ENCODE measurements at places on chromosomes 4 and X.

GRCh38 chr4:110953191-110953590 is 330.3 kb upstream of the PITX2 start:
- DNase-seq = no peak

DNA sequence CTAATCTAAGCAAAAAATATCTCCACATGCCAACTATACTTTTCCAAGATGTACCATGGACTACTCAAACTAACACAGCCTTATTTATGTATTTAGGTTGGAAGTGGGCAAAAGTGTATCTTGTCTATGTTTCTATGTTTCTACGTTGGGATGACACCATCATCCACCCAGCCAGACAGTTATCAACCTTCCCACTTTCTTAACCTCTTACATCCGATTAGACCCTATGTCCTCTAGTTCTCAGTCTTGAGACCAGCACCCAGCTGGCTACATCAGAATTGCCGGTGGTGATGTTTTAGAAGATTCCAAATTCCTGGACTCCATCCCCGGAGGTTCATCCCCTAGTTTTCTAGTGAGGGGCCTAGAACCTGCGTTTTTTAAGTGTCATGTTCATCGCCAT is 1.0 kb upstream of the AASDH start:
- DNase-seq = no peak

DNA sequence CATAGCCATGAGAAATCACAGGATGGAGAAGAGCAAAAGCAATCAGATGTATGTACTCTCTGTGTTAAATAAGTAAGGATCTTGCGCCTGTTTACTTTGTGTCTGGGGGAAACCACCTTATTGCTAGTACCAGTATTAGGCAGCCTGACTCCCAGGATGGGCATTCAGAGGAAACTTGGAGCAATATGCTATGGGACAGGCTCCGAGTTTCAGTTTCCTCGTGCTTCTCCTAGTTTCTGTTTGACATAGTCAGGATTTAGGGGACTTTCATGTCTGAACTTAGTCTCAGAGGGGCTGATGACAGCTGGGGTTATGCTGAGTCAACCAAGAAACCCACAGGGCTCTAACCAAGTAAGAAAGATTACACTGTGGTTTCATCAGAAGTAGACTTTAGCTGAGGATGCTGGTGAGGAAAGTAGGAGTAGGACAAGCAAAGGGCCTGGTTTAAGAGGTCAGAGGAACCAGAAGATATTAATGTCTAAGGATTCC is 13.5 kb downstream of the NSUN7 start:
- no peak for DNase-seq

GRCh38 chrX:111376897-111377578 is 35.0 kb downstream of the DCX start:
- DNase-seq = no peak

GRCh38 chr4:3368334-3368733 is 73.4 kb upstream of the HGFAC start:
- no peak for DNase-seq

DNA sequence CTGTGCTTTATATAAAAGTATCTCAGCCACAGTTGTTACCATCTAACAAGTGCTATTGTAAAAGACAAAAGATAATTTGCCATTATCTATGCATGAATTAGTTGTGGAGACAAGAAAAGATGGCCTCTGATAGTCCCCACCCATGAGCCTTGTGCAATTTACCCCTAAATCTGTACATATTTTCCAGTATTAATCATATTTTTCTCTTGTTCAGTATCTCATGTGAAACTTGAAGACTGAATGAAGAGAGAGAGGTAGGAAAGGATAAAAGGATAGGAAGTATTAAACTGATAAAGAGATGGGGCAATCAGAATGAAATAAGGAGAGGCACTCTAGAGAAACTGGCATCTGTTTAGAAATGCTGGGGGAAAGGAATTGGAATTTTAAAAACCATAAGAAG is 3.7 kb downstream of the MYOZ2 start:
- DNase-seq = no peak

DNA sequence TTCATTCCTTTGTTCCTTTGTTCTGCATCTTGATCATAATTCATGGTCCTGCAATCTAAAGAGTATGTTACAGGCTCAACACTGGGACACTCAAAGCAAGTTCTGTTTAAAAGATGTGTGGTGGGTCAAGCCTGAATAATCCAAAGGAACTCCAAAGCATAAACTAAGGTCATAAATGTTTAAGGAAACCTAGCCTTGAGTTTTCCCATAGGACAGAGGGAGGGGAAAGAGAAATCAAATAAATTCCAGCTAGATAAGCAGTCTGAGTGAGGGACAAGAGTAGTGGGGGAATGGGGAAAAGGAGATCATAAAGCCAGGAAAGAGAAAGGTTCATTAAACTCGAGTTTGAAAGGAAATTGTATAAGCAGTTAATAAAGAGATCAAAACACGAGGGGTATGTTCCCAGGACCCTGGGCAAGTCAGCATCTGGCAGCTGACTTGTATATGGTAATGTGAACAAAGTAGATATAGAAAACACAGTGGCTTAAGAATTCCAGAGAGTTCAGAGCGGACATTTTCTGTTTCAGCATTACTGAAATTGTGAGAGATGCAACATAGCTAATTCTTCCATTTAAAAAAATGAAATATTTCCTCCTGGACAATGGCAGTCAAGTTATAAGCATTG is 125.8 kb upstream of the EDNRA start:
- no peak for DNase-seq

DNA sequence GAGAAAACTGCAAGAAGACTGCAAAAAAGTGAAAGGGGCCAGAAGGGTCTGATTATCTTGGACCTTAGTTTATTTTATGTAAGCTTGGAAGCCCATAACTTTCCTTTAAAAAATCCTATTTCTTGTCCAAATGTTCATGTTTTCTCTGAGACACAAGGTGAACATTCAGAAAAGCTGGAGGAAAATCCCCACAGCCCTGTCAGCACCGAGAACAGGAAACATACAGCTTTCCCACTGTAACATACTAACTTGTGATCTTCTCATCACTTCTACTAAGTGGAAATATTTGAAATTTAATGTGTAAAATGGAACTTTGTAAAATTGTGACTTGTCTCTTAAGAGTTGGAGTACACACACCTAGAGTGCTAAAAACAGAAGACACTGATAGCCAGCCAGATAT is 21.3 kb downstream of the GPR174 start:
- DNase-seq = no peak

GRCh38 chrX:48306175-48306574 is 50.3 kb downstream of the SSX3 start:
- no peak for DNase-seq

- no peak for DNase-seq
Measured at GRCh38 chr4:48121180-48121579, 12.9 kb downstream of the TXK start.

DNA sequence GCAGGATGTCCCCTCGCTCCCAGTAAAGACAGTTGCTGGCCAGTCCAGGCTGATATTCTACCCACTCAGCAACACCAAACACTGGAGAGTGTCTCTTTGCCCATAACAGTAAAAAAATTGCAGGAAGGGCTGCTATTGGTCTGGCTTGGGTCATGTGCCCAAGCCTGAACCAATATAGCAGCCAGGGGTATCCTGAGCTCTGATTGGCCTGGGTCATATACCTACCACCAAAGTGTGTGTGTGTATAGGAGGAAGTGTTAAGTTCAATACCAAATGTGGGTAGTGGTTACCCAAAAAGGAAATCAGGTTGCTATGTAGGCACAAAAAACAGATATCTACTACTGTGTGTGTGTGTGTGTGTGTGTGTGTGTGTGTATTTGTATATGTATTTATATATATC is 373.2 kb downstream of the BCOR start:
- no peak for DNase-seq

- DNase-seq = no peak
Measured at GRCh38 chr4:56460085-56460484, 7.3 kb upstream of the SRP72 start.

- DNase-seq = no peak
Measured at GRCh38 chr4:149781150-149781549, 34.5 kb downstream of the IQCM start.

- peak; percentile 36 for DNase-seq
Measured at GRCh38 chr4:153432965-153433753, 33.0 kb upstream of the TMEM131L start.

DNA sequence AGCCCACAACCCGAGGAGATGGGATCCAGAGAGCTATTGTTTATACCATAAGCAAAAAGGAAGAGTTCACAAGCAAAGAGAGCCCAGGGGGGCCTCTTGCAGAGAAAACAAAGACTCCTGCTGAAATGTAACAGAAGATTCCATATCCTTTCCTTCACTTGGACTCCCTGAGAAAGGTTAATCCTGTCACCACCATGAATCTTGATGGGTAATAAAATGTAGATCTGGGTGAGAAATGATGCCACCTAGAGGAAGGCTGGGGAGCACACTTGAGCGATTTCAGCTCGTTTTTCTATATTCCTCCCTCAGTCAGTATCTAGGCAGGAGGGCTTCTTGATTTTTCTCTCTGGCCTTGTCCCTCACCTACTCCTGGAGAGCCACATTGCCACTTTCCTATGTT is 10.2 kb upstream of the KCNE5 start:
- no peak for DNase-seq

DNA sequence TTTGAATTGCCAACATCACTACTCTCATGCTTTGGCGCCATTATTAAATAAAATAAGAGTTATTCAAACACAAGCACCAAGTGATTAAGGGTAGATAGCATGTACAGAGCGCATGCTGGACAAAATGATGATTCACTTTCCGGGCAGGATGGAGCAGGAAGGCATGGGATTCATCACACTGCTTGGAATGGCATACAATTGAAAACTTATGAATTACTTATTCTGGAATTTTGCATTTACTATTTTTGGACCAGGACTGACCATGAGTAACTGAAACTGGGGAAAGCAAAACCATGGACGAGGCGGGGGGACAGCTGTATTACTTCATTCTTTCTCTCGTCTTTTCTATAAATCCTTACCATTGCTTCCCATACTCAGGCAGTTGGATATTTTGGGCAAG is 28.5 kb upstream of the FGF5 start:
- no peak for DNase-seq

DNA sequence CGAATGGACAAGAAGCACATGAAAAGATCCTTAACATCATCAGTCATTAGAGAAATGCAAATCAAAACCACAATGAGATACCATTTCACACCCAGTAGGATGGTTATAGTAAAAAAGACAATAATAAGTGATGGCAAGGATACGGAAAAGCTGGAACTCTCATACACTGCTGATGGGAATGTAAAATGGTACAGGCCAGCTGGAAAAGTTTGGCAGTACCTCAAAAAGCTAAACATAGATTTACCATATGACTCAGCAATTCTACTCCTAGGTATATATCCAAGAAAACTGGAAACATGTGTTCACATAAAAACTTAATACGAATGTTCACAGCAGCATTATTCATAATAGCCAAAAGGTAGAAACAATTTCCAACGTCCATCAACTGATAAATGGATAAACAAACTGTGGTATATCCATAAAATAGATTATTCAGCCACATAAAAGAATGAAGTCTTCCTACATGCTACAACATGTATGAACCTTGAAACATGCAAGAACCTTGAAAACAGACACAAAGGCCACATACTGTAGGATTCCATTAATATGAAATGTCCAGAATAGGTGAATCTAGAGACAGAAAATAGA is 11.9 kb downstream of the RPS6KA3 start:
- DNase-seq = no peak

- DNase-seq = no peak
Measured at GRCh38 chr4:6909970-6910339, 329 bp downstream of the TBC1D14 start.

DNA sequence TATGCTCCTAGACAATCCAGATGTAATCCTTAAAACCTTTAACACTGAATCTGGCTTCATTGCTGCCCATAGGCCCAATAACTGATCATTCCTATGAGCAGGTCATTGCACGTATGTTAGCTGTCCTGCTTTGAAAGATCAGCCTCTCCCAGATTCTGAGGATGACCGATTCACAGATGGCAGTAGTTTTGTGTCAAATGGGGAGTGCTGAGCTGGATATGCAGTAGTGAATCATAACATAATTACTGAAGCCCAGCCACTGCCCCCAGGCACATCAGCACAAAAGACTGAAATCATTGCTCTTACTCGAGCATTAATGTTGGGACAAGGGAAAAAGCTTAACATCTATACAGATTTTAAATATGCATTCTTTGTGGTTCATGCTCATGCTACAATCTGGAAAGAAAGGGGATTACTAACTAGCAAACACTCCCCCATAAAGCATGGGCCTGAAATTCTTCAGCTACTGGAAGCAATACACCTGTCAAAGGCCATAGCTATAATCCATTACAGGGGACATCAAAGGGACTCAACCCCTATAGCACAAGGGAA is 16.4 kb upstream of the ZNF280C start:
- DNase-seq = no peak

- DNase-seq = no peak
Measured at GRCh38 chr4:160848901-160849760, 1314.7 kb downstream of the FSTL5 start.

DNA sequence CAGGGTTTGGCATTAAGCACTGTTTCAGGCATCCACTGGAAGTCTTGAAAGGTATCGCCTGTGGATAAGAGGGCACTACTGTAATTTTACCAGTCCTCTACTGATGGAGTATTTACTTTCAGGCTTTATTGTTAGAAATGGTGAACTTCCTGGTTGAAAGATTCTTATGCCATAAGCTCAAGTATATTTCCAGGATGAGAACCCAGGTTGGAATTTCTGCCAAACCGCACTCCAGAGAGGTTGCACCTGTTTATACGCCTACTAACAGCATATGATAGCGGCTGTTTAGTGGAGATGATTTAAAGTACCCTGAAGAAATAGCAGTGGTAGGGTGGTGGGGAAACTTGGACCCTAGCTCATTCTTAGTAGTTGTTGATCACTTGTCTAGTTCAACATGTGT is 9.9 kb downstream of the FNIP2 start:
- no peak for DNase-seq

GRCh38 chr4:152363904-152364303 is 172.0 kb downstream of the FBXW7 start:
- DNase-seq = no peak

DNA sequence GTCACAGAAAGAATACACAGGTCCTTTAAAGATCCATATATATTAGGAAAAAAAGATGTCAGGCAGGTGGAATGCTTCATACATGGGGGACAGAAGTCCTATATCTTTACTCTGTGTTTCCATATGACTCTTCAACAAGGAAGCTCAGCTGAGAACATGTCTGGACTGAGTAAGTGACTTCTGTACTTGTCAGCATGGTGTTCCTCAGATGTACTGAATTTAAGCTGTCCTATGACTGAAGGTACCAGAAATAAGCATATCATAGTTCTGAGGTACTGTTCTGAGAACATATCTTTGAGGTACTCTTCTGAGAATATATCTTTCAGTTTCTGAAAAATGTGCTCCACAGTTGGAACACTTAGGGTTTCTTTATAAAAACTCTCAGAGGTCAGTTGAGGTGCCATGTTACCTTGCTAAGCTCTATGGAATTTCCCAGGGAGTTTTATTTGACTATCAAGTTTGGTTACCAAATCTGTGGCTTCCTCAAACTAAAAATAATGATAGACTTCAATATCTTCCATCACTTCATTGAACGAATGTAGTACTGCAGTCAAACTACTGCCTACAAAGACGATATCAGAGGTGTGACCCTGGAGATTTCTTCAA is 597.2 kb upstream of the GNPDA2 start:
- DNase-seq = no peak

Data from stimulated activated CD8-positive, alpha-beta memory T cell treated with anti-CD3 and anti-CD28 coated beads, Interleukin-7, amount 100 ng/mL, for 1 hour (primary cell).